Spinal cord (tissue), 10 donors: ENCODE measurements at places on chromosomes 5 and 9. TPM values are rescaled to one million over a fixed set of nuclear protein-coding genes. Genes with fewer than 3 reads are reported as not detected.

DNA sequence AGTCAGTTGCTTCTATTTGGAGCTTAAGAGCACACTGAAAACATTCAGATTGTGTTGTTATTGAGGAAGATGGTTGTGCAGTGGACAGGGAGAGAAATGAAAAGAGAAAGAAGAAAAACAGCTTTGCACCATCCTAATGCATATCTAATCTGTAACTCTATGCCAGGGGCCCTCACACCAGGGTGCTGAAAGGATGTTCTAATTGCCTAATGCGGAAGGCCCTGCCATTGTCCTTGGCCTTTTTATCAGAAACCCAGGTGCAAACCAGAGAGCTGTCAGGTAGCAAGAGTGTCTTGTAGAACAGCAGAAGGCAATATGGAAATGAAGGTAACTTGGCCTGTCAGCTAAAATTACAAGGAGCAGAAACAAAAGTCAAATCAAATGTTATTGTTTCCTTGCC lies 384.5 kb upstream of the PIK3R1 start:
- no peak overlapping the region for H3K27ac ChIP-seq
- no peaks in the 10 kb centered on the region for H3K36me3 ChIP-seq
- H3K27me3 ChIP-seq = no peaks in the 10 kb centered on the region
- no peak for DNase-seq
- H3K4me1 ChIP-seq = no peaks in the 10 kb centered on the region

- H3K27ac ChIP-seq = no peak overlapping the region
- no peak overlapping the region for H3K4me3 ChIP-seq
- no peak for DNase-seq
- no peaks in the 10 kb centered on the region for H3K4me1 ChIP-seq
- no peaks in the 10 kb centered on the region for H3K27me3 ChIP-seq
Measured at GRCh38 chr5:168603746-168604145, 24.6 kb upstream of the PANK3 start.

GRCh38 chr5:4880304-4880741 lies 259.8 kb upstream of the ADAMTS16 start:
- H3K4me1 ChIP-seq = no peaks in the 10 kb centered on the region
- no peaks in the 10 kb centered on the region for H3K36me3 ChIP-seq
- no peaks in the 10 kb centered on the region for H3K27me3 ChIP-seq
- no peak overlapping the region for H3K4me3 ChIP-seq
- DNase-seq = no peak

Gene ANKRD18B
- 2.2 TPM for total RNA-seq

Gene CCNI2
- 1.3 TPM for total RNA-seq

Gene LVRN
- 1.9 TPM for total RNA-seq

Gene SGCD
- 32.5 TPM for total RNA-seq
